ENCODE measurements at places on chromosomes 4 and X. TPM values are rescaled to one million over a fixed set of nuclear protein-coding genes. Genes with fewer than 3 reads are reported as not detected.

Gene FGF13
- 1.1 TPM for total RNA-seq

Gene GPM6B
- 1.7 TPM for total RNA-seq

Gene GPR50
- total RNA-seq = not detected

Gene NUDT10
- 0.85 TPM for total RNA-seq

Gene GBA3
- 0.28 TPM for total RNA-seq

Gene ENPP6
- 2.0 TPM for total RNA-seq

Gene ACE2
- total RNA-seq = 0.38 TPM

Gene FAM149A
- 3.8 TPM for total RNA-seq

Gene C1GALT1C1
- 19.5 TPM for total RNA-seq

Gene RADX
- total RNA-seq = 1.2 TPM

Gene GAGE1
- total RNA-seq = not detected

Gene MAGEA12
- total RNA-seq = not detected
